ENCODE measurements at places on chromosomes 12 and 14.
A peak's percentile ranks its signal among the peaks of the same experiment; 100 is the strongest.

DNA sequence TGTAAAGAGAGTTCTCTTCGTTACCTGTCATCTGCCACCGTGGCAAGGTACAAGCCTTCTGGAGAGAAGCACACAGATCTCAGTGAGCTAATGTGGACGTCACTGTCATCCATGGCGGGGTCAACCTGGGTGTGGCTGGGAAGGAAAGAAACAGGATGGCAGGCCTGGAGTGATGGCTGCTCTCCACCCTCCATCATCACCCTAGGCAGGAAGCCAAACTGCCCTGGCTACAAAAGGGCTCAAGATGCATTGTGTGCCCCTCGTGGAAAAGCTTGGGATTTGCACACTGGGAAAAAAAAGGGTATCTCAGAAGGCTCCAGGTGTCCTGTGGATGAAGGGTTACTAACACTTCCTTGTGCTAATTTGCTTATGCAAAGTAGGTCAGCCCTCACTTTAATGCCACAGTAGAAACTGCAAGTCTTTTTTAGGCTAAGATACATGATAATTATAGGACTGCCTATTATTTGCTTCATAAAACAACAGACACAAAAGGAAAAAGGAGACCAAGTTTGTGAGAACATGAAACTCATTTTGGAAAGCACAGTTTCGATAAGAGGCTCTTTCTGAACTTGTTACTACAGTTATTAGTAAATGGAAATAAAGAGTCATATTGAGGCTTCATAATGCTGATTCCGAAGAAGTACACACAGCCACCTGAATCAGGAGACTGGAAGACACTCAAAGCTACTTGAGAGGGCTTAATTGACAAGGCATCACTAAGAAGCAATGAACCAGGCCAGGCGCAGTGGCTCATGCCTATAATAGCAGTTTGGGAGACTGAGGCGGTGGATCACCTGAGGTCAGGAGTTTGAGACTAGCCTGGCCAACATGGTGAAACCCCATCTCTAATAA is 18.9 kb downstream of the RFC5 start:
- H3K27ac ChIP-seq, result no peak overlapping the region
- no peaks in the 10 kb centered on the region for H3K27me3 ChIP-seq
- H3K4me1 ChIP-seq, result peaks cover 9% of the 10 kb centered on the region
- DNase-seq, result no peak

GRCh38 chr12:29333178-29333577 is 47.8 kb downstream of the ERGIC2 start:
- H3K4me3 ChIP-seq, result no peak overlapping the region
- peaks cover 15% of the 10 kb centered on the region for H3K36me3 ChIP-seq
- H3K27me3 ChIP-seq, result no peaks in the 10 kb centered on the region
- no peak overlapping the region for H3K27ac ChIP-seq
- H3K4me1 ChIP-seq, result no peaks in the 10 kb centered on the region

GRCh38 chr12:72272731-72273498 is 745 bp downstream of the TRHDE start:
- H3K36me3 ChIP-seq, result peaks cover 4% of the 10 kb centered on the region
- peaks cover 62% of the 10 kb centered on the region for H3K27me3 ChIP-seq
- no peak overlapping the region for H3K4me3 ChIP-seq
- H3K27ac ChIP-seq, result no peak overlapping the region
- H3K4me1 ChIP-seq, result peaks cover 5% of the 10 kb centered on the region

GRCh38 chr12:122166422-122167349 is 7.3 kb downstream of the IL31 start:
- H3K27me3 ChIP-seq, result peaks cover 25% of the 10 kb centered on the region
- no peaks in the 10 kb centered on the region for H3K36me3 ChIP-seq
- peaks cover 8% of the 10 kb centered on the region for H3K4me1 ChIP-seq
- no peak for DNase-seq

- no peak overlapping the region for H3K27ac ChIP-seq
- no peaks in the 10 kb centered on the region for H3K4me1 ChIP-seq
- no peak for DNase-seq
- no peaks in the 10 kb centered on the region for H3K27me3 ChIP-seq
- H3K4me3 ChIP-seq, result no peak overlapping the region
Measured at GRCh38 chr14:39827901-39828655, 395.8 kb upstream of the FBXO33 start.

DNA sequence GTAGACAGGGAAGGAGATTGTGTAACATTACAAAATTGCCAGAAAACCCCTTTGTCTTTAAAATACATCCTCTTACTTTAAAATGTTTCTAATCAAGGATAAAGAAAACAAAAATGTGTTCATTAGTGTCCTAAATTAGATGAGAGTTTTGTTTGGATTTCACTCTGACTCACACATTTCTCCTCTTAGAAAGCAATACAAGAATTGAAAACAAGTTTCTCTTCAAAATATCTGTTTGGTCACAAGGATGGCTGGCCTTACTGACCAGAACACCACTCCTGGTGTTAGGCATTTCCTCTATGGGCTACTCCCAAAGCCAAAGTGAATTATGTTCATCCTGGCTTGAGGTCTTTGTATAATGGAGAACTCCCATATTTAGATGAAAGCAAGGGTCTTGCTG is 6.4 kb downstream of the GUCY2C start:
- H3K27me3 ChIP-seq, result no peaks in the 10 kb centered on the region
- H3K4me1 ChIP-seq, result no peaks in the 10 kb centered on the region
- H3K36me3 ChIP-seq, result no peaks in the 10 kb centered on the region
- DNase-seq, result no peak
- H3K27ac ChIP-seq, result no peak overlapping the region
- H3K4me3 ChIP-seq, result no peak overlapping the region

DNA sequence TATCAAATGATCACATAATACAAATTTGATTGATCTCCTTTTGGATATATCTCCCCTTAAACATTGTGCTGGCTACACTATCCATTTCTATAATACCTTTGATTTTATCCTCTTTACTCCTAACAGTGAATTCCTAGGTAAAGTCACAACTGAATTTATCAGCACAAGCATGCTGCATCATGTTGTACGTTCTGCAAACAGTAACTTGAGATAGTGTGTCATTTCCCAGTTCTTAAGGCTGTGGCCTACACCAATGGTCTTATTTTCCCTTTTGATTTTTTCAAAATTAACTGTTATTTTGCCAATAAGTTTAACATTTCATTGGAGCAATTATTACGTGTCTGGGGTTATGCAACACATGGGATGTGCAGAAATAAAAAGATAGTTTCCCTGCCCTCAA is 24.8 kb downstream of the PRKCH start:
- peaks cover 99% of the 10 kb centered on the region for H3K4me1 ChIP-seq
- DNase-seq, result no peak
- H3K27ac ChIP-seq, result peak overlapping the region; percentile 98
- no peaks in the 10 kb centered on the region for H3K27me3 ChIP-seq
- H3K36me3 ChIP-seq, result peaks cover 65% of the 10 kb centered on the region
- peak overlapping the region; percentile 19 for H3K4me3 ChIP-seq

GRCh38 chr14:92499234-92499633 is 14.3 kb upstream of the RIN3 start:
- peaks cover 69% of the 10 kb centered on the region for H3K27me3 ChIP-seq
- DNase-seq, result no peak
- no peaks in the 10 kb centered on the region for H3K36me3 ChIP-seq
- H3K27ac ChIP-seq, result no peak overlapping the region
- no peak overlapping the region for H3K4me3 ChIP-seq

DNA sequence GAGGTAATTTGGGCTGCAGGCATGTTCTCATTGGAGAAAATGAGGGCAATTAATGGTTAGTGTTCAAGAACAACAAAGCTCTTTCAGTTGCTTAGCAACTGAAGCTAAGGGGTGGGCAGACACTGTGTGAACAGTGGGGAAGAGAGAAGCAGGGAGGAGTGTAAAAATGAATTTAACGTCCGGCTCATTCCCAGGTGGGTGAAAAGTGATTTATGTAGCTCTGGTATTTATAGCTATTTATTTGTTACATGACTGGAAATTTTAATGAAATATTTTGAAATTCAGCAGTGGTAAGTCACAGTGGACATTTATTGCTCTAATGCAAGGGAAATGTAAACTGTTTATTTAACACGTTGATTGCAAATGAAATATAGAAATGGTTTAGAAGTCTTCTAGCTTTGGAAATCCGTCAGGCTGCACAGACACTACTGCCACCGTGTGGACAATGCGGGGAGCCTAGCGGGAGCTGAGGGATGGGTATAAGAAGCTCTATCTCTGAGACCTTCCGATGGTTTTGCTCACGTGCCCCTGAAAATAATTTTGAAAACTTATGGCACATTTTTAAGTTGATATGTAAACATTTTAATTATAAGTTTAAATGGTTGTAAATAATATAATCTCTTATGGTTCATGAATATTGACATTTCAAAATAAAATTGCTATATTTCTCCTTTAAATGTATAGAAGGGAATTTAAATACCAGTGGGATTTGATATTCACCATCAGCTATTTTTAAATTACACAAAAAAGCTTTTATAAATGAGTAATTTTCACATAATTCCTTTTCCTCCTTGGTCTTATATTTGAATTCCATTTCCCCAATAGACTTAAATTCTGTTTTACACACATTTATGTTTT is 54.4 kb downstream of the E2F7 start:
- peaks cover 15% of the 10 kb centered on the region for H3K27me3 ChIP-seq
- no peak overlapping the region for H3K27ac ChIP-seq

DNA sequence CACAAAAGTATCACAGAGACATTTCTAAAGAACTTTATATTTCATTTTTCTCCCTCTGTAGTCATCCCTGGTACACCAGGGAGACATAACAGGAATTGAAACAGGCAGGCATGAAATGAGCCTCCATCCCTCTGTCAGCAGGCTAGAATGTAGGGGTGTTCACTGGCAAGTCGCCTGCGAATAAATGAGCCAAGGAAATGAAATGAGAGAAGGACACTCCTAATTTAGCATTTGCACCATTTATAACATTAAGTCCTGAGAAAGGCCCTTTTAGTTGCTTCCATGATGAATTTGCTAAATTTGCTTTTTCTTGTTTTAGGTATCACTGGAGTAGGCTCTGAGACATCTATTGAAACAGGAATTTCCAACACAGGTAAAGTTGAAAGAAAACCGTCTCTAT is 192.4 kb upstream of the CNTN1 start:
- H3K36me3 ChIP-seq, result no peaks in the 10 kb centered on the region
- no peaks in the 10 kb centered on the region for H3K27me3 ChIP-seq
- H3K4me3 ChIP-seq, result no peak overlapping the region
- H3K27ac ChIP-seq, result no peak overlapping the region
- H3K4me1 ChIP-seq, result no peaks in the 10 kb centered on the region

DNA sequence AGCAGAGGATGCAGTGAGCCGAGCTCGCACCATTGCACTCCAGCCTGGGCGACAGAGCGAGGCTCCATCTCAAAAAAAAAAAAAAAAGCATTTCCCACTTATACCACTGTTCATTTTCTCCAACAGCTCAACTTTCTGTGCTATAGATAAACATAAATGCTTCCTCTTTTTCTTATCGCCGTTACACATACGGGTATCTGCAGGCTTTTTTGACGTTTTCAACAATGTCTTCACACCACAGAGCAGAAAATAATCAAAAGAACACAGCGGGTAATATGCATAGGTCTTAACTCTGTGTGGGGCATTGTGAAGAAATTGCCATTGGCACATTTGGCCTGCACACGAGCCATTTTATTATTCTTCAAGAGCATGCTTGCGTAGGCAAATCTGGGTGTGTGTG is 86.4 kb downstream of the CAPZA3 start:
- H3K4me3 ChIP-seq, result no peak overlapping the region
- H3K27me3 ChIP-seq, result no peaks in the 10 kb centered on the region
- DNase-seq, result no peak
- H3K4me1 ChIP-seq, result no peaks in the 10 kb centered on the region
- no peak overlapping the region for H3K27ac ChIP-seq

- no peak overlapping the region for H3K27ac ChIP-seq
- no peak overlapping the region for H3K4me3 ChIP-seq
- H3K4me1 ChIP-seq, result no peaks in the 10 kb centered on the region
- no peaks in the 10 kb centered on the region for H3K27me3 ChIP-seq
Measured at GRCh38 chr12:85244561-85244960, 35.5 kb upstream of the ALX1 start.

- DNase-seq, result no peak
- H3K27ac ChIP-seq, result no peak overlapping the region
- no peaks in the 10 kb centered on the region for H3K36me3 ChIP-seq
- H3K4me1 ChIP-seq, result no peaks in the 10 kb centered on the region
- no peak overlapping the region for H3K4me3 ChIP-seq
Measured at GRCh38 chr14:42513837-42514236, 907.2 kb downstream of the LRFN5 start.

DNA sequence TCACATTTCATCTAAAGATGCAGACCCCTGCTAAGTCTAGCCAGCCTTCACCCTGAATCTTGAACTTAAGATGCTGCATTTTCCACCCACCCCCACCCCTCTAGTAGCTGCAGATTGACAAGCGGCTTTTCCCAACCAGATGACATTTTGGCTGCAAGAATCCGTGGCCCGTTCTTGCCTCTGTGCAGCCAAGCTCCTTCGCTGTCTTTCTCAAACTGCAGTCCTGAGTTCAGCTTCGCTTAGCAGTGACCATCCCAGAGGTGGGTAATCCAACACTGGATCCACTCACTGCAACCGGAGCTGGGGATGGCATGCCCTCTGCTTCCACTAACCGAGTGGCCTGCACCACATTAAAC is 765 bp upstream of the NFYB start:
- H3K36me3 ChIP-seq, result peaks cover 2% of the 10 kb centered on the region
- no peak overlapping the region for H3K27ac ChIP-seq
- peak overlapping the region; percentile 27 for H3K4me3 ChIP-seq
- peaks cover 27% of the 10 kb centered on the region for H3K4me1 ChIP-seq
- DNase-seq, result no peak
